ENCODE measurements at places on chromosomes 2 and 18.

DNA sequence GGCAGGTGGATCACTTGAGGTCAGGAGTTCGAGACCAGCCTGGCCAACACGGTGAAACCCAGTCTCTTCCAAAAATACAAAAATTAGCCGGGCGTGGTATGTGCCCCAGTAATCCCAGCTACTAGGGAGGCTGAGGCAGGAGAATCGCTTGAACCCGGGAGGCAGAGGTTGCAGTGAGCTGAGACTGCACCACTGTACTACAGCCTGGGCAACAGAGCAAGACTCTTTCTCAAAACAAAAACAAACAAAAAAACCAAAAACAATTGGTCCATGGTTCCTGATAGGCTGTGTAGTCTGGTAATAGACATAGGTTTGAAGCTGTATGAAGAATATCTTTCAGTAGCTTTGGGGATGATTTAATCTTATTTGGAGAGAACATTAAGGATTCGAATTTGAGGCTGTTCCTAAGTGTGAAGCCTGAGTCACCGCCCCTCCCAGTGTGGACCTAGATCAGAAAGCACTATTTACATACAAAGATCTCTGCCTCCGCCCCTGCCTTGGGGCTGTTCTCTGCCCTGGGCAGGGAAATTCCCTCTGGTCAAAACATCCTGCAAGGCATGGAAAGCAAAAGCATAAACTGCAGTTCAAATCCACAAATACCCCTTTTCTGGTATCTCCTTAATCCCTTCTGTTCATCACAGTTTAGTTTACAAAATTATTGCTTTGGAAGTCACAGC lies 52.8 kb upstream of the PMAIP1 start:
- DNase-seq = no peak

DNA sequence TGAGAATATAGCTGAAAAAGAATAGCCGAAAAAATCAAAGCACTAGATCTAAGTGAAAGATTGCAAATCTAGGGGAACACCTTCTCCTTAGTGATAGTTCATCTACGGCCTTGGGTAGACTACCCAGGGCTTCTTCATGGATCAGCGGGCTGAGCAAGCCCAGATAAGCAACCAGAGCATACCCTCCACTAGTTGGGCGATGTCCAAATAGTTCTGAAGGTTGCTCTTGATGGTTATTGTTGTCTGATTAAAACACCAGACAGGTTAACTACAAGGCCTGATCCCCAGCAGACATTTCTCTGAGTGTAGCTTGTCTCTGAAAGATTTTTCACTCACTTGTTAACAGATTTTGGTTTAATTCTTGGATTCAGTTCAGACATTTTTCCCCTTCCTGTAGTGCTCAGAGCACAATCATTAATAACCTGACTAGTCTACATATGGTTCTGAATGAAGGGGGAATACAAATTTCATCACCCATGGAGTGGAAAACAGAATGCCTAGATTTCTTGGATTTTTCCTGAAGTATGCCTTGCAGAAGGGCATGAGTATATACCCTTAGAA lies 99.6 kb downstream of the BABAM2 start:
- no peak for DNase-seq

- DNase-seq = peak; percentile 87
These were observed 207.0 kb upstream of the CXCR4 start for GRCh38 chr2:136324966-136325365.

DNA sequence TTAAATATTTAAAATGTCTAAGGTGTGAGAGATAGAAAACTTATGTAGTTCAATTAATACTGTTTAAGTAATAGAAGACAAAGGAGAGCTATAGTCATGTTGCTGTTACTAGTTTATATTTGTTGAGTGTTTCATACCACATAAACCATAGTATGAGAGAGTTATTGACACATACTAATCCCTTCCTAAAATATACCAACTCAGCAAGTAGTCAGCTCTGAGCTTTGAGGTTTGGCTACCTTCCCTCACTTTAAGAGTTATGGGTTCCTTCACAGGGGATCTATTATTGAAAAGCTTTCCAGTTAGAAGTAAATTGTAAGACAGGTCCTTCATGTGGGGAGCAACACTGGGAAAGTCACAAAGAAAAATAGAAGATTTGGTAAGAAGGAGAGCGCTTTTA lies 701.6 kb upstream of the ZEB2 start:
- DNase-seq = no peak

DNA sequence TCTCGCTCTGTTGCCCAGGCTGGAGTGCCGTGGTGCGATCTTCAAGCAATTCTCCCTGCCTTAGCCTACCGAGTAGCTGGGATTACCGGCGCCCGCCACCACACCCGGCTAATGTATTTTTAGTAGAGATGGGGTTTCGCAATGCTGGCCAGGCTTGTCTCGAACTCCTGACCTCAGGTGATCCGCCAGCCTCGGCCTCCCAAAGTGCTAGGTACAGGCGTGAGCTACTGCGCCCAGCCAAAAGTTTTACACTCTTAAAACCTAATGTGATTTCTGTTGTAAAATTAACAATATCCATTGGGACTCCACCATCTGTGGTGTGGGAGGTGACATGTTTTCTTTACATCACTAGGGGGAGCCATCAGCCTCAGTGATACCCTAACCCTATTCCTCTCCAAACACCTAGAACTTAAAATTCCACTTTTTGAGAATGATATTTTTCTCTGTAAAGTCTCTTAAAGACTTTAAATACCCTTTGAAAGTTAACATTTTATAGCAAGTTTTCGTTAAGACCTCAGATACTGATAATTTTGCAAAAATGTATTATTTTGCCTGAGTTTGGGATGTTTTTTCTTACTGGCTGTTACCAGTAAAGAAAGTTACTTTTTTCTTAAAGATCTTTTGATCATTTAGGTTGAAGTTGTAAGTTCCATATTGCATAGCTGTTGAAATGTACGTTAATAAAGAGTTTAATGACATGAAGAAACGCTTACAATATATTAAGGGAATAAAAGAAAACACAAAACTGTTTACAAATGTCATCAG lies 11.6 kb upstream of the EIF2AK2 start:
- no peak for DNase-seq

DNA sequence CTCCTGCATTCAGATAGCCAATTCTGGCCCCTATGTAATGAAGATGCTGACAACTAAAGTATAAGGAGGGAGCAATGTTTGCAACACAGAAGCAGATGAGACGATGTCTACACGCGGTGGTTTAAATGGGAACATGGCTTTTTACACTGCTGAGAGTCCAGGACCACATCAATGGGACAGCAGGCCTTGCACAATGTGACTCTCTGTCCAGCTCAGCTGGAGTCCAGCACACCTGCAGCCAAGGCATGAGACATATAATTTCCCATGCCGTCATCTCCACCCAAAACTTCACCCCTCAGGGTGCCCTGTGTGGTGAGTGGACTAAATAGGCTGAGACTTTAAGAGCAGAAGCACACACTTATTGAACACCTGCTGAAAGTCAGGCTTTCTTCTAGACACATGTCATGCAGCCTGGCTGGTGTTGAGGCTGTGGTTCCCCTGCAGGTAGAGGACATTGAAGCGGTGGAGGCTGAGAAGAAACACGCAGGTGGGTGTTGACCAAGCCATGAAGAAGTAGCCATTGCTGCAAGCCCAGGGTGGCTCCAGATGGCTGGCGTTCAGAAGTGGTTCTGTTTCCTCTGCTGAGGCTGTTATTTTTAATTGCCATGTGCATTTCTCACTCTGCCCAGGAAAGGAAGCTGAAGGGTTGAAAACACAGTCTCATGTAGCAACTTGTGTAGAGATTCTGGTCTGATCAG lies 345.6 kb downstream of the MYCN start:
- DNase-seq = no peak

All from SIG-M5 (cell line).